Endothelial cell of umbilical vein (primary cell): ENCODE measurements at places on chromosomes 6 and 20. TPM values are rescaled to one million over a fixed set of nuclear protein-coding genes. Genes with fewer than 3 reads are reported as not detected.

SMLR1 gene
- total RNA-seq, result not detected in 2 replicates

SIRPD gene
- total RNA-seq, result not detected in 2 replicates

NUP43 gene
- 49.0 and 56.8 TPM in 2 replicates for total RNA-seq

PGC gene
- total RNA-seq, result not detected in 2 replicates

CLVS2 gene
- total RNA-seq, result not detected in 2 replicates

EIF6 gene
- 124 and 153 TPM in 2 replicates for total RNA-seq

DEF6 gene
- 0.77 and 1.0 TPM in 2 replicates for total RNA-seq

PRDM13 gene
- not detected in 2 replicates for total RNA-seq

WFDC12 gene
- not detected in 2 replicates for total RNA-seq

SAMD5 gene
- total RNA-seq, result 4.6 and 6.9 TPM in 2 replicates

TLDC2 gene
- not detected in 2 replicates for total RNA-seq

DAAM2 gene
- total RNA-seq, result 0.18 and 0.42 TPM in 2 replicates
